Activated CD4-positive, alpha-beta memory T cell treated with anti-CD3 and anti-CD28 coated beads for 36 hours (primary cell): ENCODE measurements at places on chromosomes 1 and 21. TPM values are rescaled to one million over a fixed set of nuclear protein-coding genes. Genes with fewer than 3 reads are reported as not detected.

Gene ERG
- not detected for total RNA-seq

DNA sequence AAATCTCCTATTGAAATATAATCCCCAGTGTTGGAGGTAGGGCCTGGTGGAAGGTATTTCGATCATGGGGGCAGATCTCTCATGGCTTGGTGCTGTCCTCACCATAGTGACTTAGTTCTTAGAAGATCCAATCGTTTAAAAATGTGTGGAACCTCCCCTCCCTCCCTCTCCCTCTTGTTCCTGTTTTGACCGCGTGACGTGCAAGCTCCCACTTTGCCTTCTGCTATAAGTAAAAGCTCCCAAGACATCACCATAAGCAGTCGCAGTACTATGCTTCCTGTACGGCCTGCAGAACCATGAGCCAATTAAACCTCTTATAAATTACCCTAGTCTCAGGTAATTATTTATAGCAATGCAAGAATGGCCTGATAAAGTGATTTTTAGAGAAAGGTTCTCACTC is 10.9 kb upstream of the RGS2 start:
- no peaks in the 10 kb centered on the region for H3K27me3 ChIP-seq
- H3K27ac ChIP-seq = no peak overlapping the region
- no peaks in the 10 kb centered on the region for H3K4me1 ChIP-seq
- no peaks in the 10 kb centered on the region for H3K36me3 ChIP-seq
- H3K4me3 ChIP-seq = no peak overlapping the region
- DNase-seq = no peak

Gene BMP8B
- total RNA-seq = 0.55 TPM

- DNase-seq = no peak
- H3K27me3 ChIP-seq = no peaks in the 10 kb centered on the region
- H3K4me1 ChIP-seq = no peaks in the 10 kb centered on the region
- no peak overlapping the region for H3K4me3 ChIP-seq
These were observed 27.4 kb downstream of the SNRPE start for GRCh38 chr1:203888807-203889251.

DNA sequence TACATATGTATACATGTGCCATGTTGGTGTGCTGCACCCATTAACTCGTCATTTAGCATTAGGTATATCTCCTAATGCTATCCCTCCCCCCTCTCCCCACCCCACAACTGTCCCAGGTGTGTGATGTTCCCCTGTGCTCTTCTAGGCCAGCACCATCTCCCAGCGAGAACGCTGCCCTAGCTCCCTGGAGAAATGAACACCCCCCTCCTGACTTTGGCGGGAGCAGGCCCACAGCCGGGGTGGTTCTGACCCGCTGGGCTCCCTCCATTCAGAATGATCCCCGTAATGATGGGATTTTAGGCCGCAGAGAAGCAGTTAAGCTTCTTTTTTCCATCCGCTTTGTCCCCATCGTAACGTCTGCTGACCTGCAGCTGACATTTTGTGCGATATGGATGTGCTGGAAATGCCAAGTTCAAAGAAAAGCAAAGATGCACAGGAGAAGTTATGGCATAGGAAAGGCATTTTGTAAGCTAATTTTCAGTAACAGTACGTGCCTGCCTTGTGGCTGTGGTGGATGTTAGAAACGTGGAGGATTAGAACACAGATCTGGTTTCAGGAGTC is 39.3 kb downstream of the ELK4 start:
- peaks cover 29% of the 10 kb centered on the region for H3K4me1 ChIP-seq
- peaks cover 8% of the 10 kb centered on the region for H3K36me3 ChIP-seq
- peak; percentile 9 for DNase-seq
- H3K4me3 ChIP-seq = peak overlapping the region; percentile 60
- H3K27me3 ChIP-seq = no peaks in the 10 kb centered on the region
- no peak overlapping the region for H3K27ac ChIP-seq

Gene CHODL
- not detected for total RNA-seq

GRCh38 chr1:153607381-153607780 is 5.6 kb downstream of the S100A16 start:
- no peak overlapping the region for H3K4me3 ChIP-seq
- H3K36me3 ChIP-seq = no peaks in the 10 kb centered on the region
- H3K4me1 ChIP-seq = no peaks in the 10 kb centered on the region

Gene CDCP2
- not detected for total RNA-seq

- DNase-seq = no peak
- H3K27me3 ChIP-seq = peaks cover 9% of the 10 kb centered on the region
- H3K36me3 ChIP-seq = no peaks in the 10 kb centered on the region
- H3K4me1 ChIP-seq = no peaks in the 10 kb centered on the region
- H3K4me3 ChIP-seq = no peak overlapping the region
These were observed 29.2 kb downstream of the EPHB2 start for GRCh38 chr1:22739648-22740385.

- H3K4me3 ChIP-seq = no peak overlapping the region
- H3K27ac ChIP-seq = no peak overlapping the region
- H3K27me3 ChIP-seq = no peaks in the 10 kb centered on the region
- no peaks in the 10 kb centered on the region for H3K36me3 ChIP-seq
These were observed 32.7 kb upstream of the ASB17 start for GRCh38 chr1:75964760-75965408.

Gene IGSF9
- total RNA-seq = not detected

GRCh38 chr1:195481293-195481692 is 1126.9 kb downstream of the KCNT2 start:
- H3K27me3 ChIP-seq = no peaks in the 10 kb centered on the region
- no peak overlapping the region for H3K4me3 ChIP-seq
- no peak overlapping the region for H3K27ac ChIP-seq
- no peak for DNase-seq
- no peaks in the 10 kb centered on the region for H3K4me1 ChIP-seq

GRCh38 chr1:200265104-200265503 is 144.7 kb downstream of the ZNF281 start:
- H3K4me1 ChIP-seq = peaks cover 9% of the 10 kb centered on the region
- H3K27ac ChIP-seq = no peak overlapping the region
- DNase-seq = no peak
- peaks cover 5% of the 10 kb centered on the region for H3K27me3 ChIP-seq

Gene PLA2G4A
- 1.1 TPM for total RNA-seq

DNA sequence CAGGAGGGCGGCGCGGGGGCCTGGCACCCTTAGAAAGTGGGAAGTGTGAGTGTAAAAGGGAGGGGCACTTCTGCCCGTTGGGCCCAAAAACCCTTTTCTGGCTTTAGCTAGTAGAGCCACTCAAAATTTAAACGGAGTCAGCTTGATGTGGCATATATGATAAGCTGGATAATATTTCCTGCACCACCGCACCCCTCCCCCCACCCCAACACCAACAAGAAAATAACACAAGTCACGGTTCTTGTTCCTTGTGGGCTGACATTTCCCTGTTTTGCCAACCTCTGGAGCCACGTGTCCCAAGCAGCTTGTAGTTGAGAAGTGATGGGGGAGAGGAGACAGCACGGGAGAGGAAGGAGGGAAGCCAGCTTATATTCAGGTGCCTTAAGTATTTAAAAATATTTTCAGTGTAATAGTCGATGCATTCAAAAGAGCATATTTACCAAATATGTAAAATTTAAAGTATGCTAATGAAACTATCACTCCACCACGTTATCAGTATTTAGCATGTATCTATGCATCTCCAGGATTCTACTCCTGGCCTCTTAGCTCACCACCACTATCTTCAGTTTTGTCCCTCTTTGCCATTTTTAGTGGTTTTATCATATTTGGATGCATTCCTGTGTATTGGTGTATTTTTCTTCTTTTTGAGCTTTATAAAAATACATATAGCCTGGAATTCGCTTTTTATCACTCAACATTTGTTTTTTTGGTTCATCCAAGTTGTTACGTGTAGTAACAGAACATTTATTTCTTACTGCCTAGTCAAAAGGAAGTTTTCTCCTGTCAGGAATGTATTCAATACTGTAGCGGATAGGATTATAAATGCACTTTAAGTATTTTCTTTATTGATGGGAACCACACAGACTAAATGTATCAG is 773 bp upstream of the DDX59 start:
- peak overlapping the region; percentile 92 for H3K4me3 ChIP-seq
- peaks cover 2% of the 10 kb centered on the region for H3K36me3 ChIP-seq
- peaks cover 36% of the 10 kb centered on the region for H3K4me1 ChIP-seq
- H3K27me3 ChIP-seq = no peaks in the 10 kb centered on the region

GRCh38 chr21:35525443-35525842 is 476.3 kb upstream of the RUNX1 start:
- H3K4me1 ChIP-seq = peaks cover 48% of the 10 kb centered on the region
- no peaks in the 10 kb centered on the region for H3K36me3 ChIP-seq
- no peak overlapping the region for H3K27ac ChIP-seq
- peak; percentile 47 for DNase-seq
- H3K27me3 ChIP-seq = no peaks in the 10 kb centered on the region
- no peak overlapping the region for H3K4me3 ChIP-seq

Gene SLC44A5
- total RNA-seq = 0.40 TPM

GRCh38 chr1:143735764-143736461 is 235.9 kb downstream of the FAM72C start:
- no peaks in the 10 kb centered on the region for H3K36me3 ChIP-seq
- H3K4me1 ChIP-seq = no peaks in the 10 kb centered on the region
- peaks cover 43% of the 10 kb centered on the region for H3K27me3 ChIP-seq
- H3K4me3 ChIP-seq = peak overlapping the region; percentile 43
- DNase-seq = peak; percentile 16

DNA sequence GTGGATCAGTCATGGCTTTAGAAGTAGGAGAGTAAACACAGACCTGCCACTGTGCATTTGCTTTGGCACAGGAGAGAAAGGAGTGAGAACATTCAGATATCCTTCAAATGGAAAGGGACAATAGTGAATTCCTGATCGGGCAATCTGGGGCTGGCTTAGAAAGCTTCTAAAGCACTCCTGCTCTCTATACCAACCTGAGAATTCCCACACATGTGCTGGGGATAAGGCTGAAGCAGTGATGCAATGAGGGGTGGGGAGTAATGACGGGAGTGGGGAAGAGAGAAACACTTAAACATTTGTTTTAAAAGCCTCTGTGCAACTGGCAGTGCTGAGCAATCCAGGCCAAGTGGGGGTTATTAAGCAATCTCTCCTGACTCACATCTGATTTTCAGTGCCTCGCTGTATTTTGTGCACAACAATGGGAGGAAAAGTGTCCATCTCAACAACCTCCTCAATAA is 108.8 kb downstream of the KIAA0319L start:
- no peak overlapping the region for H3K4me3 ChIP-seq
- H3K36me3 ChIP-seq = peaks cover 15% of the 10 kb centered on the region
- H3K4me1 ChIP-seq = peaks cover 32% of the 10 kb centered on the region
- H3K27ac ChIP-seq = no peak overlapping the region

Gene LIN28A
- total RNA-seq = not detected

- no peaks in the 10 kb centered on the region for H3K27me3 ChIP-seq
- H3K27ac ChIP-seq = no peak overlapping the region
- no peaks in the 10 kb centered on the region for H3K36me3 ChIP-seq
These were observed 31.2 kb upstream of the QSOX1 start for GRCh38 chr1:180123463-180123936.

GRCh38 chr1:171141688-171142415 is 43.2 kb upstream of the FMO2 start:
- no peaks in the 10 kb centered on the region for H3K4me1 ChIP-seq
- no peak overlapping the region for H3K27ac ChIP-seq
- no peak overlapping the region for H3K4me3 ChIP-seq

Gene ADGRL2
- not detected for total RNA-seq

- H3K27me3 ChIP-seq = no peaks in the 10 kb centered on the region
- no peak within 1 kb of the TSS for H3K27ac ChIP-seq
- DNase-seq = no peak
- no peaks in the 10 kb centered on the region for H3K4me1 ChIP-seq
- no peak within 1 kb of the TSS for H3K4me3 ChIP-seq
- no peaks in the 10 kb centered on the region for H3K36me3 ChIP-seq
These were observed at the start of gene ASB17 for GRCh38 chr1:75932304-75932703. Gene ASB17 (minus strand): TSS chr1:75932404. CDS start chr1:75932291, 113 bp downstream.

GRCh38 chr1:8431019-8431418 is 113.1 kb downstream of the SLC45A1 start:
- H3K27me3 ChIP-seq = no peaks in the 10 kb centered on the region
- DNase-seq = peak; percentile 52
- peaks cover 49% of the 10 kb centered on the region for H3K4me1 ChIP-seq
- no peaks in the 10 kb centered on the region for H3K36me3 ChIP-seq
- H3K27ac ChIP-seq = peak overlapping the region; percentile 76

Gene MCOLN2
- 43.2 TPM for total RNA-seq

- no peak for DNase-seq
- H3K4me3 ChIP-seq = no peak overlapping the region
- H3K27ac ChIP-seq = no peak overlapping the region
- H3K4me1 ChIP-seq = no peaks in the 10 kb centered on the region
- H3K27me3 ChIP-seq = no peaks in the 10 kb centered on the region
These were observed 1126.7 kb upstream of the ADGRL2 start for GRCh38 chr1:80673935-80674597.

- no peak for DNase-seq
- H3K36me3 ChIP-seq = no peaks in the 10 kb centered on the region
- no peak overlapping the region for H3K4me3 ChIP-seq
- H3K4me1 ChIP-seq = no peaks in the 10 kb centered on the region
These were observed 149.1 kb downstream of the RWDD3 start for GRCh38 chr1:95383111-95383510.

DNA sequence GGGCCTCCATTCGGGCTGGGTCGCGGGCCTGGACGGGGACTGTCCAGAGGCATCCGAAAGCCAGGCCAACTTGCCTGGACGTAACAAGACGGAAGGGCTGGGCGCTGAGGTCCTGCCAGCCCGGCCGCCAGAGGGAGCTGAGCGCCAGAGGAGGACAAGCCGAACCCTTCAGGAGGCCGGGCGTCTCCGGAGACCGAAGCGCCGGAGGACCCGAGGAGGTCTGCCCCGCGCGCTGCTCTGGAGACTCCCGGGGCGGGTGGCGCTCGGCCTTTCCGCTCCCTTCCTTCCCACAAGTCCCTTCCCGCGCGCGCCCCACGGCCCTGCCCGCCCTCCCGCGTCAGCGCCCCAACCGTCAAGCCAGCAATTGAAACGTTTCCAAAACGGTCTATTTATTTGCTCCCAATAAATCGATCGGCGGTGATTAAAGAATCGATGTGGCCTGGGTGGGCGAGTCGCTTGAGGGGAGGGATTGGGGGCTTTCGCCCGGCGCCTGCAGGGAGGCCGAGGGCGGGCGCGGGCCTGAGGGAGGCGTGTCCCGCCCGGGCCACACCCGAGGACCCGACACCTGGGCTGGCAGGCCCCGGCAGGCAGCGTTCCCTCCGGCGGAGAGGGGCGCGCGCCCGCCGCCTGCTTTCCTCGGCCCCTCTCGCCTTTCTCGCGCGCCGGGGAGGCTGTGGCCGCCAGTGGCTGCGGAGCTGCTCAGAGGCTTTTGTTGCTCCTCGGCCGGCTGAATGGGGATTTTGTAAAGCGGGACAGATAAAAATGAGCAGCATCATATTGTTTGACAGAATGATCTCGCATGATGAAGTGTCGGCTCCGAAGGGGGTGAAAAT is 5.2 kb upstream of the FOXD3 start:
- peaks cover 29% of the 10 kb centered on the region for H3K4me1 ChIP-seq
- H3K27ac ChIP-seq = no peak overlapping the region
- H3K27me3 ChIP-seq = peaks cover 67% of the 10 kb centered on the region

GRCh38 chr1:179953974-179954492 is 577 bp upstream of the CEP350 start:
- H3K36me3 ChIP-seq = no peaks in the 10 kb centered on the region
- H3K4me1 ChIP-seq = peaks cover 39% of the 10 kb centered on the region
- H3K4me3 ChIP-seq = peak overlapping the region; percentile 80
- H3K27ac ChIP-seq = peak overlapping the region; percentile 95
- peak; percentile 68 for DNase-seq

Gene ADAM30
- total RNA-seq = not detected

Gene RWDD3
- total RNA-seq = 10.8 TPM
